Stomach (tissue), 19 donors: ENCODE measurements at places on chromosomes 5 and 9.

GRCh38 chr9:114037961-114038723, 40.0 kb downstream of the AMBP start:
- no peak for DNase-seq

DNA sequence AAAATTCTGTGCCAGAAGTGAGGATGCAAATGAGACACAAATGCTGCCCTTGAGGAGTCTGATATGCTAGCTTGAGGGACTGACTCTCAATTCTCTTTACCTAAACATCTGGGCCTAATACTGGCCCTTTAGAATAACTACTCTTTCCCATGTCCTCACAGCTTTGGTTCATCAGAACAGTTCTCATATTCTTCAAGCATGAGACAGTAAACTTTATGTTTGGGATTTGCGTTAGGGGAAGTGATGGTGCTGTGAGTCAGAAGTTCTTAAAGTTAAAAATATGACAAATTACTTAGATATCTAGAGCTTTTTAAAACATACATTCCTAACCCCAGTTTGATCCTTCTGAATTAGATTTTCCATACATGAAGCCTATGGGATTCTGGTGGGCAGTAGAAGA, 665.0 kb upstream of the RGMB start:
- no peak for DNase-seq

DNA sequence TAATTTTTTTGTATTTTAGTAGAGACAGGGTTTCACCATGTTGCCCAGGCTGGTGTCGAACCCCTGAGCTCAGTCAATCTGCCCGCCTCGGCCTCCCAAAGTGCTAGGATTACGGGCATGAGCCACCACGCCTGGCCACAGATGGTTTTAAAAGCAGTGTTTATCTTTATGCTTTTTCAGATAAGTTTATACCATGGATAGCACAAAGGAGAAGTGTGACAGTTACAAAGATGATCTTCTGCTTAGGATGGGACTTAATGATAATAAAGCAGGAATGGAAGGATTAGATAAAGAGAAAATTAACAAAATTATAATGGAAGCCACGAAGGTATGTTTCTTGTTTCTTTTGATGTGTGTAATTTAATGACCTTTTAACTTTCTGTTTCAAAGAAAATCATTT, 35.1 kb downstream of the POLK start:
- DNase-seq = no peak

DNA sequence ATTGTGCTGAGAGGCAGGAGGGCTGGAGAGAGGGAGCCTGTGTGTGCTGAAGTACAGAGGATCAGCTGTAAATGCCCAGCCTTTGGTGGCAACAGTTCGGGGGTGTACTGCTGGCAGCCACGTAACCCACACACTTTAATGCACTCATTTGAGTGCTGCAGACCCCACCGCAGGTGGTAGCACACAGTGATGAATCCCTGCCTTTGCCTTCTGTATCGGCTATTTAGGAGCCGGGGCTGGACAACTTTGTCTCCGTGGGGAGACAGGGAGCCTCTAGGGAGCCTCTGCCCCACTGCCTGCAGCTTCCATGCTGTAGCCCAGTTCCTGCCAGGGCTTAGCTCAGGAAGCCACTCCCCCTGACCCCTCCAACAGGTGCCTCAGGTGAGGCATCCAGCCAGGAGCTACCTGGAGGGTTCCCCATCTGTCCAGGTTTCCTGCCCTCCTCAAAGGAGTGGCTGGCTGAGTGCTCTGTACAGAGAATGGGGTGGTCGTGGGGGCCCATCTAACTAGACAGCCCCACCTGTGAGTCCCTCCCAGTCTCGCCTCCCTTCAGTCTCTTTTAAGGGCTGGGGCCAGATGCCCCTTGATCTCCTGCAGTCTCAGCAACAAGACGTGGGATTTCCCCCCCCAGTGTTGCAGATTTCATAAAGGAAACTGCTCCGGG, 44.5 kb downstream of the SECISBP2 start:
- no peak for DNase-seq

DNA sequence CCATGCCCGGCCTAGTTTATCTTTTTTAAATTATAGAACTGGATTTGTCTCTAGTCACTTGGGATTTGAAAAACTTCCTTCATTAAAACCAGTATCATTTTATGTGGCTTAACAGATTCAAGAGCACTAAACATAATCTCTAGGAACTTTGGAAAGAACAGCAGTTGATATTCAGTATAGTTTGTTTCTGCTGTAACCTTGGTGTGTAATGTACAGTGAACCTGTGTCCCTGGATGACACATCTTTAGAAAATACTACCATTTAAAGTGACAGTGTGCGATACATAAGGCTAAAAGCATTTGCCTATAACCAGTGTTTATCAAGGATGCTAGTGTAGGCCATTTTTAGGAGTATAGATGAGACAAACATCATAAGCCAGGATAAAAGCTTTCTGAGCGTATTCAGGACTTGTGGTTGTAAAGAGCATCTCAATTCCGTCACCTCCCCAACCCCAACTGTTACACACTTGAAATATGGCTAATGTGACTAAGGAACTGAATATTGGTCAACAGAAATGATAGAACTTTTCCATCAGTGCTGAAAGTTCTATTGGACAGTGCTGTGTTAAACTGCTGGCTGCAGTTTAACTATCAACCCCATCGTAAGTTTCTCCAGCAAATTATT, 4.4 kb downstream of the SNX18 start:
- no peak for DNase-seq

- peak; percentile 24 for DNase-seq
Measured at GRCh38 chr5:9834871-9835770, 205.0 kb upstream of the TAS2R1 start.

- peak; percentile 90 for DNase-seq
Measured at GRCh38 chr9:34993502-34994259, 4.1 kb downstream of the DNAJB5 start.

DNA sequence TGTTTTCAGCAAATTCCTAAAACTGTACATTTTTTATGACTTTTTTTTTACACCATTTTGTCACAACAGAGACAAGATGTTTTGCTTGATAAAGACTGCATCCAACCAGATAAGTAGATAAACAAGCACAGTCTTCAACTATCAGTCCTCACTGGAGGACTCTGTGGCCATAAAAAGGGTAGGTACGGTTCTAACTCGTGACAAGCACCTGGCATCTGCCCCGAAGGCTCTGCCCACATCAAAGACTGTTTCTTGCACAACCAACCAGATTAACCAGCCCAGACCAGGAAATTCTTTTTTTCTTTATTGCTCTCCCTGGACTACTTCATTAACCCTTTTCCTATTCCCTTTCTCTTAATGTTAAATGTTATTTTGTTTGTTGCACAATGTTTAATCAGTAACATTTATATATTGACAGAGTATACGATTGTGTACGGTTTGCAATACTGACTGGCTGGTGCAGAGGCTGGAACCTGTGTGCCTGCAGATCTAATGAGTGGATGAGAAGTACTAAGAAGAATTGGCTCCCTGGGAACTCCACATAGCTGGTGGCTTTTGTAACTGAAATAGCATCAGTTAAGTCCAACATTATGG, 74.1 kb downstream of the SERINC5 start:
- DNase-seq = peak; percentile 91

GRCh38 chr5:149400304-149400703, 21.2 kb upstream of the IL17B start:
- DNase-seq = no peak

- DNase-seq = peak; percentile 11
Measured at GRCh38 chr9:134058716-134059115, 9.1 kb downstream of the BRD3 start.

- DNase-seq = no peak
Measured at GRCh38 chr5:33146881-33147280, 293.9 kb upstream of the TARS1 start.

DNA sequence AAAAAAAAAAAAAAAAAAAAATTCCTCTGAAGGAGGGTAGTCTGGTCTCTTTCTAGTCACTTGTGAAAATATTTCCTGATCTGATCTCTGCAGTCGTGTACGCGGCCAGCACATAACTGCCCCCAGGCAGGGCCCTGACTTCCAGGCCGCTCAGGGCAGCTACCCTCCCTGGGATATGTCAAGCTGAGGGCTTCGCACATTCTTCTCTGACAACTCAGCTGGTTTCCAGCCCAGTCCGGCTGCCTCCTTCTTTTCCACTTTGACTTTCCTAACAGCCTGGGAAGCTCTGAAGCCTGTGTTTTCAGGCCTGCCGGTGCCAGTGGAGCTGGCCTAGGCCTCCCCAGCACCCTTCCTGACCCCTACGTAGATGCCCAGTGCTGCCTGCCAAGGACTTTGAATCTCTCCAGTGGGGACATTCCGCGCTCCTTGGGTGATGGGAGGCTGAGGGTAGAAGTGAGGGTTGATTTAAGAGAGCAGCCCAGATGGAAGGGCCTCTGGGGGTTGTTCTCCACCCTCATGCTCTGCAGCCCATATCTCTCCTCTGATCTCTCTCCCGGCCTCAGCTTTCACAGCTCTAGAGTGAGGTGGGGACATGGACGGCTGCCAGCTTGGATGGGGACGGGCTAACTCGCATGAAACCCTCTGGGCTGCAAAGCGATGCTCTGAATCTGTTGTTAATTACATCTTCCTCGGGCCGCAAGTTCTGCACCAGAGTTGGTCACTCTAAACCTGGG, 20.7 kb downstream of the COL5A1 start:
- no peak for DNase-seq

- DNase-seq = no peak
Measured at GRCh38 chr9:79289856-79290255, 281.9 kb upstream of the TLE4 start.

GRCh38 chr5:108295578-108296368, 86.1 kb downstream of the FBXL17 start:
- DNase-seq = no peak
